ENCODE measurements at places on chromosomes 2 and 18.

GRCh38 chr2:156511803-156512202, 75.6 kb downstream of the GPD2 start:
- no peak for DNase-seq

GRCh38 chr2:29460190-29460589, 345.0 kb downstream of the CLIP4 start:
- DNase-seq = no peak

- no peak for DNase-seq
Measured at GRCh38 chr2:80242355-80242910, 62.1 kb downstream of the LRRTM1 start.

GRCh38 chr2:64454386-64455332, 697 bp downstream of the LGALSL start:
- DNase-seq = peak; percentile 53

- no peak for DNase-seq
Measured at GRCh38 chr2:98896944-98897343, 39.1 kb downstream of the CRACDL start.

DNA sequence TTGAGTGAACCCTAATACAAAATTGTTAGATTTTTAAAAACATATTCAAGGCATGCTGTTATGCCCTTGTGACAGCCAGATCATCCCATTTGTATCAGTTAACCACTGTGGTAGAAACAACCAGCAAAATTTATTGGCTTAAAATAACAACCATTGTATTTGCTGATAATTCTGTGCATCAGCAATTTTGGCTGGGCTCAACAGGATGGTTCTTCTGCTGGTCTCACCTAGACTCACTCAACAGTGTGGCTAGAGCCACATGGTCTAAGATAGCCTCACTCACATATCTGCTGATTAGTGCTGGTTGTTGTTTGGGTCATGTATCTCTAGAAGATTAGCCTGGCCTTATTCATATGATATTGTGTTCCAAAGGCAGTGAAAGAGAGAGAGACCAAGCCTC, 160.1 kb upstream of the GATA6 start:
- no peak for DNase-seq

- DNase-seq = no peak
Measured at GRCh38 chr18:76994086-76994654, 138.4 kb downstream of the MBP start.

- DNase-seq = no peak
Measured at GRCh38 chr2:18585526-18585925, 3.8 kb downstream of the NT5C1B start.

DNA sequence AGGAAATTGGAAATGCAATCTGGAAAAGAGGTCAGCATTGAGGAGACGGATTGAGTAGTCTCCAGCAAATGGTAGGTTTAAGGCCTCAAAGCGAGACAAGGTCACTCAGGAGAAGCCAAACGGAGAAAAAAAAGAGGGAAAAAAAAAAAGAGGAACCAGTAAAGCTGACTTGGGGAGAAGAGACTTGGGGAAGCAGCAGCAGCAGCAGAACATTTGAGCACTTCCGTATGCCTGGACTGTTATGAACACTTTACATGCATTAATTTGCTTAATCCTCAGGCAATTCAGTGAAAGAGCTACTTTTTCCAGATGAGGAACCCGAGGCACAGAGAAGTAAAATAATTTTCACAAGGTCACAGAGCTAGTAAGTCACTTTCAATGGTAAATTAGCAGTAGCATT, 81.3 kb downstream of the OSBPL6 start:
- DNase-seq = no peak

- no peak for DNase-seq
Measured at GRCh38 chr18:49009661-49010060, 58.9 kb upstream of the SMAD7 start.

DNA sequence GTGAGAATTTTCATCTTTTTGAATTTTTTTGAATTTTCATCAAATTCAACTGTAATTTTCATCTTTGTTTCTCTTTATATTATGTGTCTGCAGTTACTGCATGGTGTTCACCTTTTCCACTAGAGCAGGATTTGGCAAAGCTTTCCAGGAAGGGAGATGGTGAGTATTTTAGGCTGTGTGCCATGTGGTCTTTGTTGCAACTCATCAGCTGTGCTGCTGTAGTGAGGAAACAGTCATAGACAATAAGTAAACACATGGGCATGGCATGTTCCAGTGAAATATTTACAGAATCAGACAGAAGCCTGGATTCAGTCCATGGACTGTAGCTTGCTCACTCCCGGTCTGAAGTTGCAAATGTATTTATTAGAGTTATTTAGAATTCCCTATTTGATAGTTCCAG, 120.4 kb downstream of the DCDC2C start:
- DNase-seq = peak; percentile 23

GRCh38 chr2:65354773-65355172, 77.6 kb downstream of the SPRED2 start:
- DNase-seq = no peak

GRCh38 chr2:85744741-85745601, 8.8 kb upstream of the ATOH8 start:
- no peak for DNase-seq

Measured in spinal cord (tissue), 10 donors.